Mucosa of descending colon (tissue), 3 donors: ENCODE measurements at places on chromosomes 3 and 15. TPM values are rescaled to one million over a fixed set of nuclear protein-coding genes. Genes with fewer than 3 reads are reported as not detected.
A peak's percentile ranks its signal among the peaks of the same experiment; 100 is the strongest.

PLA2G4B gene
- total RNA-seq: 5.2 TPM

CPN2 gene
- 0.14 TPM for total RNA-seq

EEF1AKMT4 gene
- 2.8 TPM for total RNA-seq

ITIH1 gene
- not detected for total RNA-seq

PPM1L gene
- 47.9 TPM for total RNA-seq

CHRD gene
- total RNA-seq: 2.8 TPM

ZBED2 gene
- not detected for total RNA-seq

- no peak for DNase-seq
These were observed 2.5 kb upstream of the LPP start for GRCh38 chr3:188151438-188151837.

- DNase-seq: no peak
These were observed 313.4 kb downstream of the RBMS3 start for GRCh38 chr3:29594261-29594660.

- no peak for DNase-seq
These were observed 1.2 kb downstream of the CSNK1G1 start for GRCh38 chr15:64354688-64355344.

DNA sequence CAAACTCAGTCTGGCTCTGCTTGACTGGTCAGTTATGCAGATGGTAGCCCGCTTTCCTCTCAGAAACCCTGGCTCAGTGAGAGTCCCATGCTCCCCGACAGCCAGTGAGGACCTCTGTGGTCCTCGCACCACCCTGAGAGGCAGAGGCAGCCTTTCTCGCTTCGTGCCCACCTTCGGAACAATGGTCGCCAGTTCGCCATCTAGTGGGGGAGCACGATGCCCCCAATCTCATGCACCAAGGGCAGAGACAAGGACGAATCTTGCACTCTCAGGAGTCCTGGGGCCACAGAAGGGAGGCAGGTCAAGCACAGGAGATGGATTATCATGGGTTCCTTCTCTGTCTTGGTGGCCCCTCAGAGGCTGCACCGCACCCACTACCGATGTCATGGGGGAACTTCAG lies 75.2 kb downstream of the RHCG start:
- no peak for DNase-seq

GRCh38 chr3:85570819-85571218 lies 612.0 kb downstream of the CADM2 start:
- no peak for DNase-seq

- no peak for DNase-seq
These were observed 409.1 kb upstream of the ATP11B start for GRCh38 chr3:182384221-182384620.

DNA sequence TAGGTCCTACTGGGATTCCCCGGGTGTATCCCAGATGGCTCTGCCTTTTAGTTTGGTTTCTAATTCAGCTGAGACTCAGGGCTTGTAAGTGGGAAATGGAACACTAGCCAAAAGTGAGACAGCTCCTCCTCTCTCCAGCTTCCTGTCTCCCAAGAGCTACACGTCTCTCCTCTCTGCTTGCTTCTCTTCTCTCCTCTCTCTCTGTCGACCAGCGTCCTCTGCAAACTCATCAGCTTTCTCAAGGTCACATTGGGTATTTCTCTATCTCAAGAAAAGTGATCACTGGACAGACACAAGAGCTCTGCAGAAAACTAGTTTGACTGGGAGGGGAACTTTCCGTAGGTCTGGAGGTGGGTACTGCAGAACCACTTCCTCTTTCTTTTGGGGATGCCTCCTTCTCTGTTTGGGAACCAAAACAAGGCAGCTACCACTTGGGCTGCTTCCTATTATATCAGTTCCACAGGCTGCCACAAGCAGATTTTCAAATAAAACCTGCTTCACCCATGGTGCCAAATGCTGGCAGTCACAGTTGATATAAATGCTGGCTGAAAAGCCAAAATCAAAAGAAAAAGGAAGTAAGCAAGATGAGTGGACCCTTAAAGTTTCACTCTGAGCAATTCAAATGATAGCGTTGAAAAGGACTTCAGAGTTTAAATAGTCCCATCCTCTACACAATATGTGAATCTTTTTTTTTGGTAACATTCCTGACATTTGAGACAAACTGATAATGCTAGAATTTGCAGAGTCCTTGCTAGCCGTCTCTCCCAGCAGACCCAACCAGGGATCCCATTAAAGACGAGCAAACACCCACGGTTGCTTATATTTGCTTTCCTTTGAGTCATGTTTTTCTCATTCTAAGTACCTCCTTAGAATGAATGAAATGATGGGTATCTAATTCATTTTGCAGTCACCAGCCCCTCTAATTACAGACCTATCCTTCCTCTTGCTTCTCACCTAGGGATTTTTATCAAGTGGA lies 7.2 kb upstream of the DYNC1LI1 start:
- no peak for DNase-seq

DNA sequence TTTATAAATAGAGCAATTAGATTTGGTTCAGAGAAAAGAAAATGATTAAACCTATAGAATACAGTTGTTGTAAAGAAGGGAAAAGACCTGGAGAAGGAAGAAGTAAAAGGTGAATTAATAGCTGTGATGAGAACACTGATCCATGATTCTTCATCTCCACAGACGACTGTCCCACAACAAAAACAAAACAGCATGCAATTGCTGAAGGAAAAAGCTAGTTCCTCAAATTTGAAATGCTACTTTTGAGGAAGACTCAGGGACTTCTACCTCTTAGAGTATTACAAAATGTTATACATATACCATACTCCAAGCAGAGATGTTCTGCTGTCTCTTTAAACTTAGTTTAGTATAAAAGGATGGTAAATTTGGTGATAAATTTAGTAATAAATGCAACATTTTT lies 21.5 kb downstream of the ALCAM start:
- DNase-seq: no peak

DNA sequence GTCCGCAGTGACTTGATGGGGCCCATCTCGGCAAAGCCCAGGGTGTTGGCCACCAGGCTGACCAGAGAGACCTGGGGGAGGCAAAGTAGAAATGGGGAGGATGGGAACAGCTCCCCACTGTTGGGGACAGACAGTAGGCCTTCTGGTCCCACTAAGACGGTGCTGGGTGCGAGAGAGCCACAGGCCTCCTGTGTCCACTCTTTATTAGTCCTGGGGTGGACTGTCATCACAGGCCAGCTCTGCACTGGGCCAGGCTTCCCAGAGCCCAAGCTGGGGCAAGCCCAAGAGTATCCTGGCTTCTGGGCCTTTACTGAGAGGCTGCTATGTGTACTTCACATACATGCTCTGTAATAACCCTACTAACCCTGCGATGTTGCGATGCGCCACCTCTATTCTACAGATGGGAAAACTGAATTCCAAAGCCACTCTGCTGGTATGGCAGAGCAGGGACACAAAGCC lies 66.4 kb downstream of the EXOG start:
- DNase-seq: no peak

- DNase-seq: no peak
These were observed 157.7 kb downstream of the CGGBP1 start for GRCh38 chr3:87901141-87901540.

DNA sequence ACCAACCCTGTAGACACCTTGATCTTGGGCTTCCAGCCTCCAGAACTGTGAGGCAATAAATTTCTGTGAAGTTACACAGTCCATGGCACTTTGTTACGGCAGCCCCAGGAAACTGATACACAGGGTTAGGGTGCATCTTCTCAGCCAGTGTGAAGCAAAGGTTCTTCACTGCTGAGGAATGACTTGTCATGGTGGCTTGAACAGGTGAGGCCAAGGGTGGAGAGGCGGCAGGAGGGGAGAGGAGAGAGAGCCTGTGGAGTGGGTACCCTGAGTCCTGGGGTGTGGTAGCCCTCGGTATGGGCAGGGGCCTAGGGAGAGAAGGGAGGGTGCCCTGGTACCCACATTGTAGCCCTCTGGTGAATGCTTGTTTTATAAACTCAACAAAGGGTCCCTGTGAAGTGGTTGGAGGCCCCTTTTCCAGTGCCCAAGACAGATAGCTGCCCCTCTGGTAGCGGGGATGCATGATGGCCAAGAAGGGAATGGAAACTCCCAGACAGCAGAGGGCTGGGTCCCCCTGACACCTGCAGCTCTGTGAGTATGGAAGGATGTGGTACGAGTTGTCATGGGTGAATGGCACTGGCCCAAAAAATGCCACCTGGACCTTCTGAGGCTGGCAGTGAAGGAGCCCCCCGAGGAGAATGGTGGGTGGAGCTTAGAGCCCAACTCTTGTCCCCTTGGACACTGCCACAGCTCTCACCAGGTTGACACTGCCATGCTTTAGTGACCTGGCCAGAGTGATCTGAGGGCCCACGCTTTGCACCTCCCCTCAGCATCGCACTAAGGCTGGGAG lies 49.6 kb downstream of the SPSB4 start:
- DNase-seq: no peak

- DNase-seq: no peak
These were observed 20.5 kb downstream of the POLR2M start for GRCh38 chr15:57727031-57727430.

DNA sequence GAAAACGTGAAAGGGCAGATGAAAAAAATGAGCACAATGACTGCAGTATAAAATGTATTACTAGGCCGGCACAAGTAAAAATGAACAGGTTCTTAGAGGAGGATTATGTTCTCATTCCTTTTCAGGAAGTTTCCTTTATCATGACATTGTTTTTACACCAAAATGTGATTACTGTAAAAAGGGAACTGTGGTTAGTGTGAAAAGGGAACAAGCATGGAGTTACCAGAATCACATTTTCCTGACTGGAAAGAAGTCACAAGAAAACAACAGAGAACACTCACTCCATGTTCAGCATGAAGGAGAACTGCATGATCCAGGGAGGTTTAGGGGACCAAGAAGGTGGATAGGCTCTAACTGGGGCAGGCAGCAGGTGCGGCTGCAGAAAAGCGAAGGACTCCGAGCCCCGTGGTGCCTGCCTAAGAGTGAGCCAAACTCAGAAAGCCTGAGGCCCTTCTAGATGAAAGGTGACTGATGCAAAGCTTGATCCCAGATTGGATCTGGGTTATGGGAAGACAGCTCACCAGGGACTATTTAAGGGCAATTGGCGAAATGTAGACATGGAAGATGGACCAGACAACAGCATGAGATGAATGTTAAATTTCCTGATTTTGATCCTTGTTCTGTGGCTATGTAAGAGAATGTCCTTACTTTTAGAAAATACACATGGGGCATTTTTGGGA lies 77.3 kb downstream of the CCR1 start:
- no peak for DNase-seq

DNA sequence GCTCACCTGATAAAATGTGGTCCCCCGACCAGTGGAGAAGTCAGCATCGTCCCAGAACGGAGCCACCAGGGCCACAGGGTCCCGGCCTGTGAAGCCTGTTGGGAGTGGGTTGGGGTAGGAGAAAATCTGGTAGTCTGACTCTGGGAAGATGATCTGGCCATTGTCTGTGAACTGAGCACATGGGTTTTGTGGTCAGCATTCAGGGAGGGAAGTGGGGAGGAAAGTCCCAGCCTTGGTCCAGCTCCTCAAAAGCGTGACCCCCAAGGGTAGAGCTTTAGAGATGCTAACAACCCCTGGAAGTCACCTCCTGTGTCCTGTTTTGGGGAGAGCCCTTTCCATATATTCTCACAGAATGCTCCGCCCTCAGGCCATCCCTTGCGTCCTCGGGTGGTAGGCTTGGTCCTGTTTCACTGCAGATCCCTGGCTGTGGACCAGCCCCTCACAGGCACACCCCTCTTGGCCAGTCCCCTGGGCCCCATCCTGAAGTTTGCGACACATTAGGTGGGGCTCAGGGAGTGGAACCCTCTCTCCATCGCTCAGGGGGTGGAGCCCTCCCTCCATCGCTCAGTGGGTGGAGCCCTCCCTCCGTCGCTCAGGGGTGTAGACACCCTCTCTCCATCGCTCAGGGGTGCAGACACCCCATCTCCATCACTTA lies 40.0 kb downstream of the MUC4 start:
- DNase-seq: peak; percentile 24

- DNase-seq: no peak
These were observed 288.3 kb downstream of the CNTN6 start for GRCh38 chr3:1380926-1381646.

- no peak for DNase-seq
These were observed 39.3 kb downstream of the CDCP1 start for GRCh38 chr3:45106874-45107273.

DNA sequence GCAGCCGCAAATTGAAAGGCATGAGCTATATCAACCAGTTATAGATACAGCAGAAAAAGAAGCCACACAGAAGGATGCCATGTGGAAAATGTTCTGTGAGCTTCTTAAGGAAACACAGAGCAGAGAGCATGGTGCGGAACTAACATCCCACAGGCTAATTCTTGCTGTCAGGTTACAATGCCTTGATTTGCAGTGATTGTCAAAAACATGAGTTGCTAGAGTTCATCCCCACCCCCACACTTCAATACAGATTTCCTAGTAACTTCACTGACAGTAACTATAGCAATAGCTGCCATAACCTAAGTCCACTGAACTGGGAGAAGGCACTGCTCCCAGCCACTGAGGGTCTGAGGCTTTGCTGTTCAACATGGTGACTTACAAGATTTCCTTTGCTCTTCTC lies 821.6 kb downstream of the SQOR start:
- DNase-seq: no peak

DNA sequence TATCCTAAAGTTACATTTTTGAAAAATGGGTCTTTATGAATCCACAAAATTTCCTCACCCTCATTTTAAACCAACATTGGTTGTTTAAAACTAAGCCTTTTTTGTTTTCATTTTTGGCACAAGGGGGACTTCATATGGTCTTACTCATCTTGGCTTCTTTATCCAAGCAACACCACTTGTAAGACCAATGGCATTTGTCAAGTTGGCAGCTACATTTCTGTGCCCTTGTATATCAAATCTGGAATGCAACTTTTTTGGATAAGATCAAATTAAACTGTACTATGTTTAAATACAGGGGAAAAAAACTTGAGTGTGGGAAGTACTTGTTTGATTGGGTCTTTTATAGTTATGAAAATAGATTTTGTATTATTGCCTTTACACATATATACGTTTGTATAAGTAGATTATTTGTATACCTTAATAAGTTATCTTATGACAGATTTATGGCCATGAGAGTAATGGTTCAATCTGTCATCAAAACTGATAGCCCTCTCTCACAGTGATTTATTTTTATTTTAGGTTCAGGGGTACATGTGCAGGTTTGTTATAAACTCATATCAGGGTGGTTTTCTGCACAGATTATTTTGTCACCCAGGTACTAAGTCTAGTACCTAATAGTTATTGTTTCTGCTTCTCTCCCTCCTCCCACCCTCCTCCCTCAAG lies 43.4 kb downstream of the GPR160 start:
- DNase-seq: no peak

- DNase-seq: no peak
These were observed 128.3 kb upstream of the SAMMSON start for GRCh38 chr3:69871251-69871650.

DNA sequence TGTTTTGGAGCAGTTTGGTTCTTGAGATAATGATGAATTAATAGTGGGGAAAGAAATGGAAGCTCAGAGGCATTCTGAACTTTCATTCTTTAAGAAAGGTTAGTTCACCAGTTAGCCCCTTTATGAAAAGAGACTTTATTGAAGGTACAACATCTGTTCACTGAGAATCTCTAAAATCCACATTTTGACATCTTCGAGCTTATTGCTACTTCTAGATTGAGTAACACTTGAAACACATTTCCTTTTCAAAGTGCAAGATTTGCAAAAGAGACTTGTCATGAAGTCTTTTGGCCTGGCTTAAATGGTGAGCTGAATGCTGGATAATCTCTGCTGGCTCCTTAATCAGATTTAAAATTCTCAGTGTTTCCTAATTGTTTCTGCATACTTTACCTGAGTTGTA lies 42.3 kb downstream of the RAB8B start:
- DNase-seq: no peak
